ENCODE measurements at places on chromosomes 7 and 10. TPM values are rescaled to one million over a fixed set of nuclear protein-coding genes. Genes with fewer than 3 reads are reported as not detected.

- no peak overlapping the region for H3K4me3 ChIP-seq
- no peaks in the 10 kb centered on the region for H3K27me3 ChIP-seq
These were observed 86.8 kb downstream of the NPTX2 start for GRCh38 chr7:98703916-98704315.

TMEM270 gene
- total RNA-seq = not detected

ZNF746 gene
- 19.8 TPM for total RNA-seq

DNA sequence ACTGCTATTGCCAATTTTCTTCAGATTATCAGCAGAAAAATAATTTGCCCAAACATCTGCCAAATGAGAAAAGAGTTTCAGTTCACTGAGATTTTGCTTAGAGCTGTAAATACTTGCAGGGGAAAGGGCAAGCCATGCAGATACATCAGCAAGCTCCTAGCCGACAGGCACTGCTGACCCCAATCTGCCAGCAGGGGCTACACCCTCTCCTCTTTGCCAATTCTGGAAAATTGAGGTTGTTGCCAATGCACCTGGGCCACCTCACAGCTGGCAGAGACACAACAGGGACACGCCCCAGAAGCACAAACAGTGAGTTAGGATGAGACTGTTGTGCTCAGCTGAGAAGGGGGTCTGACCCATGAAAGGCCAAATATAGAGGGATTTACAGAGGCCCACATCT is 129.5 kb upstream of the MYO3A start:
- H3K27ac ChIP-seq = no peak overlapping the region
- no peaks in the 10 kb centered on the region for H3K27me3 ChIP-seq
- H3K4me3 ChIP-seq = no peak overlapping the region
- no peaks in the 10 kb centered on the region for H3K4me1 ChIP-seq
- DNase-seq = no peak

LRRD1 gene
- total RNA-seq = not detected

DNA sequence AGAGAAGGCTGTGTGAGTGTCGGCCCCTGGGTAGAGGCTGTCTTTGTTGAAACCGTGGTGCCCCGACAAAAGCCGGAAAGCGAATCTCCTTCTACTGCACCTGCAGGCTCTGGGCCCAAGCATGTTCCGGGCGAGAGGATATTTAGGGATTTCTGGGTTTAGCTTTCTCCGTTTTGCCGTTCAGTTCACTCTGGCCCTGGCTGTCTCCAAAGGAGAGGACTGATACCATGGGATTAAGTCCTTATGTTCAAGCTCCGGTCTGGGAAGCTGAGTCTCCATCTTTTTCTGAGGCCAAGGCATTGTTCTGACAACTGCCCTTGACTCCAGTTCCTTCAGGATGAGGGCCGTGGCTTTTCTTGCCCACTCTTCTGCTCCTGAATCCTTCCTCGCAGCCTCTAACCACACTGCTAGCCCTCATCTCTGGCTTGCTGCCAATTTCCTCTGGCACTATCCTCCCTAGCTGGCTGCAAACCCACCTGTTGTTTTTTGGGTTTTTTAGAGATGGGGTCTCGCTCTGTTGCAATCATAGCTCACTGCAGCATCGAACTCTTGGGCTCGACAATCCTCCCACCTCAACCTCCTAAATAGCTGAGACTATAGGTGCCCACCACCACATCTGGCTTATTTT is 206.8 kb downstream of the SKIDA1 start:
- H3K4me1 ChIP-seq = no peaks in the 10 kb centered on the region
- no peak overlapping the region for H3K4me3 ChIP-seq
- no peak for DNase-seq
- H3K27me3 ChIP-seq = no peaks in the 10 kb centered on the region
- no peak overlapping the region for H3K27ac ChIP-seq

C10orf95 gene
- not detected for total RNA-seq

DNA sequence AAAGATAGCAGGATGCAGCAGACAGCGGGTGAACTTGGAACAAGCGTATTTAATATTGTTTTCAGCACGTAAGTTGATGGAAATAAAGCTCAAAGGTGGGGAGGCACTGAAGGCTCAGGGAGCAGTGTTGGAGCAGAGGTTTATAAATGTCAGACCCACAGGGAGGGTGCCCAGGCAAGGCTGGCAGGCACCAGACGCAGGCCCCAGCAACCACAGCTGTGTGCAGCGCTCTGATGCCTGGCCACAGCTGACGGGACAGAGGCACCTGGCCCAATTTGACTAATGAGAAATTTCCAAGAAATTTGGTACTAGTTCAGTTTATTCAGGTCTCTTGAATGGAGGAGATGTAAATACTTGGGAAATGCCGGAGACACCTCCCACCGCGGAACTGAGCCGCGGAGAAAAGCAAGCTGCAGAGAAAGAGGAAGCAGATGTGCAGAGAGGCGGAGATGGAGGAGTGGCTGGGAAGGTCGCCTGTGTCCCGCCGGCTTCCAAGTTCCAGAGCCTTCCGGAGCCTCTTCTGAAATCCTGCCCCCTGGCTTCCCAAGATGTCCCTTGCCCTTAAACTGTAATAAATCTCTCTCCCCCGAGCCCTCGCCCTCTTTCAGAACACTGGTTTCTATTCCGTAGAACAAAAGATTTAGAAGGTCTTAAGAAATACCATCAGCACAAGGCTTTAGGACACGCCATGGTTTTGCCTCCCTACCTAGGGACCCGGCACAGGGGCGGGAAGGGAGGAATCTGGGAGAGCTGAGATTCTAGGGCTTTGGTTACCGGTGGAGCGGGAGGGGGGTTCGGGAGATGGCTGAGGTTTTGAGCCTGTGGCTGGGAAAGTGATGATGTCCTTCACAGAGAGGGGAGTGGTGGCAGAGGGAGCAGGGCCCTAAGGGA is 38.4 kb upstream of the PLXNA4 start:
- no peak for DNase-seq
- H3K4me1 ChIP-seq = no peaks in the 10 kb centered on the region
- H3K27me3 ChIP-seq = peaks cover 17% of the 10 kb centered on the region
- no peaks in the 10 kb centered on the region for H3K36me3 ChIP-seq
- no peak overlapping the region for H3K4me3 ChIP-seq
- no peak overlapping the region for H3K27ac ChIP-seq

DNA sequence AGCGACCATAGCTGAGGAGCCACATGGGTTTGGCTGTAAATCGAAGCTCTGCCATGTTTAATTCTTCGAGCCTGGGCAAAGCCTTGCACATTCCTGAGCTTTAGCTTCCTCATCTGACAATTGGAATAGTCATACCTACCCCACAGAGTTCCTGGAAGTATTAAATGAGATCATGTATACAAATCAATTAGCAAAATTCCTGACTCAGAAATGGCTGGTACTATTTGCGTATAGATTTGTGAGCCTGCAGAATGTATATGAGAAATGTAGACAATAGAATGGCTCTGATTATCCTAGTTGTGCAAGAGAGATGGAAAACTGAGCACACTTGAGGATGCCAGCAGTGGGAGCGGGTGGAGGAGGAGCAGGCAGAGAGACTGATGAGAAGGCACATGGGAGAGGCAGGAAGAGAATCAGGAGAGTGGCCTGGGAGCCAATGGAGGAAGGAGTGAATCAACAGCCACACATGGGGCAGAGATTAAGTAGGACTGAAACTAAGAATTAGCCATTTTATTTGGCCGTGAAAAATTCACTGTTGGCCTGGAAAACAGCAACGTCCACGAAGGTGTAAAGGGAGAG is 128.0 kb upstream of the C1GALT1 start:
- H3K36me3 ChIP-seq = no peaks in the 10 kb centered on the region
- H3K27me3 ChIP-seq = no peaks in the 10 kb centered on the region
- H3K4me1 ChIP-seq = no peaks in the 10 kb centered on the region
- H3K4me3 ChIP-seq = no peak overlapping the region
- no peak for DNase-seq
- H3K27ac ChIP-seq = no peak overlapping the region

- no peak for DNase-seq
- no peak overlapping the region for H3K4me3 ChIP-seq
- H3K27me3 ChIP-seq = peaks cover 14% of the 10 kb centered on the region
- peaks cover 10% of the 10 kb centered on the region for H3K4me1 ChIP-seq
- no peak overlapping the region for H3K27ac ChIP-seq
- H3K36me3 ChIP-seq = no peaks in the 10 kb centered on the region
These were observed 38.2 kb downstream of the HTRA1 start for GRCh38 chr10:122499491-122499941.

DNA sequence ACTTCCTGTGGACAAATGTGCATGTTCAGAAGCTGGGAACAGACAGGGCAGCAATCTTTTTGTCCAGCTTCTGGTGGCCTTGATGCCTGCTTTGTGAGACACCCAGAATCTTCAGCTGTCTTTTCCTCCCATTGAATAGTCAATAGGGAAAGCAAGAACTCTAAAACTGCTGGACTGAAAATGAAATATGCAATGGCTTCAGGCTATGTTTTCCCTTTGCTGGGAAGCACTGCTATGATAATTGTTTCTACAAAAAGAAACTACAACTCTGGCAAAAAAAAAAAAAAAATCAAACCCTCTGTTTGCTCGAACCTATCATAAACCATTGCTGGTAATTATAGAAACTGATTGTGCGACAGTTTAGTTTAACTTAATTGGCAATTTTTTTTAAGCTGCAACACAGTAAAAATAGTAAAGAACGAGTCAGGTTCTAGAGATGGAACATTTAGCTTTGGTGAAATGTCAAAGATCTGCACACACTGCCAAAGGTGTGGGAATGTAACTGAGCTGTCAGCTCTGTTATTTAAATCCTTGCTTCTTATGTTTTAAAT is 79.1 kb upstream of the NEUROD6 start:
- no peaks in the 10 kb centered on the region for H3K36me3 ChIP-seq
- H3K4me1 ChIP-seq = no peaks in the 10 kb centered on the region
- no peak for DNase-seq
- no peaks in the 10 kb centered on the region for H3K27me3 ChIP-seq
- H3K4me3 ChIP-seq = no peak overlapping the region

ANKRD1 gene
- total RNA-seq = not detected

GRCh38 chr10:35716776-35717175 is 74.7 kb upstream of the FZD8 start:
- no peak overlapping the region for H3K27ac ChIP-seq
- H3K27me3 ChIP-seq = no peaks in the 10 kb centered on the region
- no peaks in the 10 kb centered on the region for H3K4me1 ChIP-seq
- no peaks in the 10 kb centered on the region for H3K36me3 ChIP-seq
- no peak for DNase-seq

ZNF503 gene
- 0.35 TPM for total RNA-seq

GRCh38 chr7:128102490-128103291 is 71.5 kb upstream of the LRRC4 start:
- H3K27ac ChIP-seq = peak overlapping the region; percentile 18
- peaks cover 27% of the 10 kb centered on the region for H3K4me1 ChIP-seq
- peaks cover 8% of the 10 kb centered on the region for H3K27me3 ChIP-seq

- no peaks in the 10 kb centered on the region for H3K27me3 ChIP-seq
- no peak overlapping the region for H3K4me3 ChIP-seq
- H3K4me1 ChIP-seq = peaks cover 2% of the 10 kb centered on the region
- H3K36me3 ChIP-seq = no peaks in the 10 kb centered on the region
- no peak overlapping the region for H3K27ac ChIP-seq
These were observed 948.6 kb downstream of the GATA3 start for GRCh38 chr10:9003122-9003521.

TWIST1 gene
- 2.9 TPM for total RNA-seq

GRCh38 chr7:98911916-98912315 is 33.6 kb downstream of the TRRAP start:
- no peaks in the 10 kb centered on the region for H3K27me3 ChIP-seq
- DNase-seq = no peak
- no peak overlapping the region for H3K27ac ChIP-seq
- no peak overlapping the region for H3K4me3 ChIP-seq
- H3K36me3 ChIP-seq = peaks cover 66% of the 10 kb centered on the region

DNA sequence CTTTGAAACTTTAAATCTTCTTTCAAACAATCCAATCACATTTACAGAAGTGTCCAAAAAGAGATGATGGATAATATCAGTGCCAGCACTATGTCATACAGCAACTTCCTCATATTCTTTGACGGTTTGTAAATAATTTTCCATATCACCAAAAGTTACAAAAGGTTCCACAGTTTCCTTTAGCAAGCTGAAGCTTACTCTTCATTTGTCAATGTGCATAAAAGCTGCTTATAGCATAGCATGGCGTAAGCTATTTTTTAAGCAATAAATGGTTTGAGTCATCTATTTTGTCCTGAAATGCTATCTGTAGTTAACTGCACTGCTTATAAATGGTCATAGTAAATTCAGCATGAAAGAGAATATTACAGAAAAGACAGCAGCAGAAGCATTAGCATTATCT is 95.1 kb downstream of the ETV1 start:
- no peaks in the 10 kb centered on the region for H3K27me3 ChIP-seq
- no peak overlapping the region for H3K4me3 ChIP-seq
- no peaks in the 10 kb centered on the region for H3K36me3 ChIP-seq
- no peaks in the 10 kb centered on the region for H3K4me1 ChIP-seq

AKR1C8 gene
- total RNA-seq = 0.63 TPM

DNA sequence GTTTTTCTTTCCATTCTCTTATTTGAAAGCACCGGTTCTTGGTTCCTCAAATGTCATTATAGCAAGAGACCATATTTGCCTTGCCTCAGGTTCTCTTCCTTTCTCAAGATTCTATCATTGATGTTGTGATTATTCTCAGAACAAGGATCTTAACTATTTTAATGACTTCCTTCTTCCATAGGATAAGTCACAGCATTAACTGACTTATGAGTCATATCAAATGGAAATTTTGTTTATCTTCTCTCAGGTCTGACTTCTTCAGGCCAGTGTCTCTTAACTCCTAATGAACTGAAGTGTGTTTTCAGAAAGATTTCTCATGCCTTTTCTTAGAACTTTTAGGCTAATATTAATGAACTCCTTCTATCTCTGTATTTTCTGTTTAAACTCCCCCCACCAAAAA is 794.6 kb upstream of the LRRN3 start:
- no peaks in the 10 kb centered on the region for H3K36me3 ChIP-seq
- H3K4me1 ChIP-seq = no peaks in the 10 kb centered on the region
- no peak overlapping the region for H3K27ac ChIP-seq

MNX1 gene
- not detected for total RNA-seq

MINDY3 gene
- total RNA-seq = 25.0 TPM

- no peaks in the 10 kb centered on the region for H3K4me1 ChIP-seq
- DNase-seq = no peak
- H3K36me3 ChIP-seq = no peaks in the 10 kb centered on the region
- H3K4me3 ChIP-seq = no peak overlapping the region
- H3K27ac ChIP-seq = no peak overlapping the region
These were observed 113.7 kb upstream of the ADARB2 start for GRCh38 chr10:1850971-1851527.

Measured in activated CD4-positive, alpha-beta memory T cell treated with anti-CD3 and anti-CD28 coated beads, Interleukin-2, amount 10 ng/mL, durations not matched to agents 7 days and 5 days (primary cell).